Right atrium auricular region (tissue), 2 donors: ENCODE measurements at places on chromosomes 6 and 20.
A peak's percentile ranks its signal among the peaks of the same experiment; 100 is the strongest.

DNA sequence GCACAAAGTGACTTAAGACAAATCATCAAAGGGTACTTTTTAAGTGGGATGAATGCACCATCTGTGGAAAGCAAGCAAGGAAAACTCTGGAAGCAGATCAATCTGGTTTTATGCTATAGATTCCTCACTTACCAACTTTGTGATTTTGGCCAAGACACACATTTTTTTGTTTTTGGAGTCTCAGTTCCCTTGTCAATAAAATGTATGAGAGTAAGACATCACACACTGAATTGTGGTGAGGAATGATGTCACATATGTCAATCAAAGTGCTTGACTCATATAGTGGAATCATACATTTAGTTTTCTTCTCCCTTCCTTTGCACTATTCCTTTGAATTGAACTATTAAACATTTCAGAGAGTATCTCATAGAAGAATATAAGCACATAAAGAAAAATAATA, 620.5 kb upstream of the CITED2 start:
- DNase-seq, result no peak

- DNase-seq, result no peak
Measured at GRCh38 chr6:100948381-100949133, 67.4 kb upstream of the ASCC3 start.

GRCh38 chr20:17568972-17569521, 828 bp upstream of the DSTN start:
- DNase-seq, result peak; percentile 95

DNA sequence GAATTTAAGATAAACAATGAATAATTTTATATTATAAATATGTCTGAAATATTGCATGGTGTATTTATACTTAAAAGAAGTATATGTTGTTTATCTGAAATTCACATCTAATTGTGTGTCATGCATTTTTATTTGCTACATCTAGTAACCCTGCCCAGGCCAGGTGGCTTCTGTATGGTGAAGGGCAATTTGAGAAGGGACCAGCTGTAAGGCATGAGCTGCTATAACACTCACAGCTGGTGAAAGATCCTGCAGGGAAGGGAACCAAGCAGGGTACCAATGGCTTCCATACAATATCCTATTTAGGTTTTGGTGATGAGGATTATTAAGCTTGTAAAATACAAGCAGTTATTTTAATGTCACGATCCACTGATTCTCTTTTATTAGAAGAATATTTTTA, 921.8 kb upstream of the GJE1 start:
- no peak for DNase-seq

- no peak for DNase-seq
Measured at GRCh38 chr6:142781129-142781528, 163.8 kb downstream of the HIVEP2 start.

DNA sequence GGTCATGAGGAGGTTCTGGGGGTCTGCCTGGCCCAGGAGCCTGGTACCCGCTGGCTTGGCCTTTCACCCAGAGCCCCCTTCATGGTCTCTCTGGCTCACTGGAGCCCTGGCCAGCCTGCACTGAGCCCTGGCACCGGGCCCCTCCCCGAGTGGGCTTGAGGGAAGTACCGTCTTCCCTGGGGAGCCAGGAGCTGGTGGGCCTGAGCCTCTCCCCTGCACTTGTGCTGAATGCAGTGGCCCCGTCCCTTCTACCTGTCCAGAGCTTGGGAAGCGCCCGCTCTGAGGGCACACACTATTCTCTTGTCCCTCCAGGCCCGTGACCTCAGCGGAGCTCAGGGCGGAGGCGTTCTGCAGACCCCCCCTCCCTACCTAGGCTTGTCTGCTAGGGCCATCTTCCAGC, 62.2 kb downstream of the TCP11 start:
- DNase-seq, result no peak

DNA sequence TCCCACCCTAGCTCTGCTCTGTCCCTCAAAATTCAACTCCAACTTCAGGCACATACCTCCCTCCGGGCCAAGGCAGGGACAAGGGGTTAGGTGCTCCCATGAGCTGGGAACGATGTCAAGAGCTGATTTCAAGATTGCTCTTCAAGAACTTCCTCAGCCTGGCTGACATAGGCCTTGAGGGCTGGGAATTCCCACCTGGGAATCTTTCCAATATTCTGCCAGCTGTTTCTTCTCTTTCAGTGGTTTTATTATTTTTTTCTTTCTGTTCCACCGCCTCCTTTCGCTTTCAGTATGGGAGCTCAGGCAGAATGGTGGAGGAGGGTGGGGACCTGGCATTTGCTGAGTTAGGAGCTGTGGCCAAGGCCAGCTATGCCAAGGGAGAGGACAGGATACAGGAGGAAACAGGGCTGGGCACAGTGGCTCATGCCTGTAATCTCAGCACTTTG, 33.7 kb downstream of the SRSF3 start:
- peak; percentile 77 for DNase-seq

- DNase-seq, result no peak
Measured at GRCh38 chr6:113888493-113888892, 31.3 kb downstream of the MARCKS start.

GRCh38 chr6:14807130-14807529, 438.7 kb upstream of the JARID2 start:
- no peak for DNase-seq

GRCh38 chr6:150325066-150325772, 43.6 kb upstream of the IYD start:
- no peak for DNase-seq

- DNase-seq, result no peak
Measured at GRCh38 chr20:62567246-62568044, 74.9 kb upstream of the SLCO4A1 start.

DNA sequence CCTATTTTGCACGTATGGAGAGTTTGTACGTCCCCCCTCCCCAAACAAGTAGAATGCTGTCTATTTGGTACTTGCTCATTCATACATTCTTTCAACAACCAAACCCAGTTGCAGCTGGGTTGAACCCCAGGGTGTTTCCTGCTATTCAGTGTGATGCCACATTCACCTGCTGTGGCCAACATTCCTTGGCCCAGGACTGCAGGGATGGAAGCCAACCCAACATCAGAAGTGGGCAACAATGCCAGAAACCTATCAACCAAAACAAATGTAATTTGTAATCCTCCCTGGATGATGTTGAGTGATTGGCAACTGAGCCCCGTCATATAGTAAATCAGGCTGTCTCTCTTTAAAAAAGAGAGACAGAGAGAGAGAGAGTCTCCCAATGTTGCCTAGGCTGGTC, 8.9 kb downstream of the NT5E start:
- no peak for DNase-seq

- DNase-seq, result no peak
Measured at GRCh38 chr20:14235355-14235754, 102.1 kb downstream of the FLRT3 start.

- DNase-seq, result no peak
Measured at GRCh38 chr6:108660251-108660650, 99.5 kb downstream of the FOXO3 start.

- DNase-seq, result no peak
Measured at GRCh38 chr20:1291191-1291741, 25.2 kb downstream of the SNPH start.

DNA sequence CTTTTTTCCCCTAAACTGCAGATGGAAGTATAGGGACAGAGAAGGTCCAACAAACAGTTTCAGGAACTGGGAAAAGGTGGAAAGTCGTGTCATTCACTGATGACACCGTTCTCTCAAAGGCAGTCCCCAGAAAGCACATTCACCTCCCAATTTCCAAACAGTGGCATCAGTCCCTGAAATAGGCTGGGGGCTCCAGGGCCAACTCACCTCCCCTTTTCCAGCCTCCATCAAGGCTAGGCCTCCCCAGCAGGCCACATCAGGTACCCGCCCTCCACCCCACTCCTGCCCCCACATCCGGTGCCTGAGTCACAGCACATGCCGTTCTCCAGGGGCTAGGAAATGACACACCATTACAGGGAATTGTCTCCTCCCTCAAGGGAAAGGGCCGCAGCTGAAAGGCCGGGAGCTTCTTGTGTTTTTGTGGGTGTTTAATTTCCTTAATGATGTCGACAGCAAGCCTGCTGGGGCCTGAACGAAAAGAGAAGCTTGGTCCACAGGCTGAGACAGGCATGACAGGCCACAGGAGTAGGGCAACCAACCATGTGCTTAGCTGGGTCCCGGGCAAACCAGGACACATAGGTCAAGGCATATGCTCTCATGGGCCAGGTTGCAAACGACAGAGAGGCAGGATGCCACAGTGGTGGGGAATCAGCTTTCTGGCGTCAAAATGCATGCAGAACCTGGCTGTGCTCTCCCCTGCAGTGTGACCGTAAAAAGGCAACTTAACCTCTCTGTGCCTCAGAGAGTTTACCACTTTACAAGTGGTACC, 39.2 kb downstream of the ZMYND8 start:
- peak; percentile 95 for DNase-seq

GRCh38 chr6:87869064-87869905, 167.3 kb upstream of the AKIRIN2 start:
- DNase-seq, result no peak

DNA sequence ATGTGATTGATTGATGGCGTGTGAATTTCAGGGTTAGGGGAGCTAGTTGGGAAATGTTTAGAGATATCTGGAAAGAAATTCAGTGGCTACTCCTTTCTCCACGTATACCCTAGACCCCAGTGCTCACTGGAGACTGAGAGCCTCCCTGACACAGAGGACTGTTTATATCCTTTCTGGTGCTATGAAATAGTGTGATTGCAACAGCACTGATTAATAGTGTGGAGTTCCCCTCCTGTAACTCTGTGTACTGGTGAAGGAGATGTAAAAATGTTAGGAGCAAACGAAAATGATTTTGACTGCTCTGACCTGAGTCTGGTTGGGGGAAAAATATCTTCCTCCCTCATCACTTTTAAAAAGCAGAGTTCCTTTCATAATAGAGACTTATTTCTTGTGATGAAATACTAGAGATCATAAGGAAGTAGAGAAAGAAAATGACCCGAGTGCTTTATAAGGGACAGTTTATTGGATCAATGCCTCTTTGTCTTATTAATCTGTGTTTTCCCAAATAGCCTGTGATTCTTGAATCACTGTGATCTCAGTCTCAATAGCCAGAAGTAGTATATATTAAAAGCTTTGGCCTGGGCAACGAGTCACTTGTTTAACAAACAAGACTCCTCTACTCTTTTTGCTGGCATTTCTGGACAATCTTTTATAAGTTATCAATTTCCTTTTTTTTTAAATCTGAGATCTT, 92.3 kb downstream of the RNF182 start:
- DNase-seq, result no peak
